T-helper 2 cell treated with Interferon-gamma antibody and Interleukin-4, amounts not matched to agents 5 μg/mL and 100 μg/mL, for 36 hours (primary cell): ENCODE measurements at places on chromosomes 6 and 20.

GRCh38 chr6:90249458-90249857 lies 47.2 kb downstream of the BACH2 start:
- peaks cover 36% of the 10 kb centered on the region for H3K36me3 ChIP-seq
- H3K27ac ChIP-seq: peak overlapping the region; percentile 84
- no peaks in the 10 kb centered on the region for H3K27me3 ChIP-seq
- DNase-seq: no peak
- H3K4me3 ChIP-seq: peak overlapping the region; percentile 55
- H3K4me1 ChIP-seq: peaks cover 48% of the 10 kb centered on the region

DNA sequence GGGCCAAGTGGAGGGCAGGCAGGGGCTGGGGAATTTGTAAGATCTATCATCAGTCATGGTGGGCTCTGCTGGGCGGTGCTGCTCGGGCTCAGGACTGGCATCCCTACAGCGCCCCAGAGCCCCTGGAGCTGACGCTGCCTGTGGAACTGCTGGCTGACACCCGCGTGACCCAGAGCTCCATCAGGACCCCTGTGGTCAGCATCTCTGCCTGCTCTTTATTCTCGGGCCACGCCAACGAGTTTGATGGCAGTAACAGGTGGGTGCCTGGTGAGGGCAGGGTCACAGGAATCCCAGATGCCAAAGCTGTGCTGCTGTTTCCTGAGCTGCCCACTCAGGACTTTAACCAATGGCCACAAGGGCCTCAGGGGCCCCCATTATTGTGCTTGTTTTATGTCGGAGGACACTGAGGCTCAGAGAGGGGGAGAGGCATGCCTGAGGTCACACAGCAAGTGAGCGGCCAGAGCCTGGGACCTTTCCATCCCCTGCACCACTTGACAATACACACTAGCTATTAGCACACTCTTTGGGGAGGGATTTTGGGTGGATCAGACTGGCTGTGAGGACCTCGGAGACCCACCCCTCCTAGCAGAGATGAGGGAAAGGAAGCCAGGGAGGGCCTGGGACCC lies 6.3 kb downstream of the BPIFB2 start:
- DNase-seq: no peak
- H3K27ac ChIP-seq: no peak overlapping the region
- H3K36me3 ChIP-seq: no peaks in the 10 kb centered on the region

DNA sequence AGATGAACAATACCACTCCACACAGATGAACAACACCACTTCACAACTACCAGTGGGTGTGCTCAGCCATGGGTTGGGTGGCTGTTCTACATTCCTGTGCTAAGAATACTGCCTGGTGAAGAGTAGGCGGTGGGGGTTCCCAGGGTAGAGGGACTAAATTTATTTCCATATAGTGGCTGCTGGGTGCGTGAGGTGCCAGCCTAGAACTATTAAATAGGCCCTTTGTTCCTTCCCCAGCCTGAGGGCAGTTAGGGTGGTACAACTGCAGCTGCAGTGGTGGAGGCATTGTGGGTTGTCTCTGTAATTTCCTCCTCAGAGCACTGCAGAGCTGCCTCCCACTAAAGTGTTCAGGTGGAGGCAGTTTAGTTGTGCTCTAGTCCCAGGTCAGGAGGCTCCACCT lies 618.4 kb downstream of the MMUT start:
- H3K36me3 ChIP-seq: no peaks in the 10 kb centered on the region
- no peaks in the 10 kb centered on the region for H3K4me1 ChIP-seq
- no peak for DNase-seq
- no peak overlapping the region for H3K4me3 ChIP-seq
- H3K27me3 ChIP-seq: no peaks in the 10 kb centered on the region

GRCh38 chr6:150606168-150606591 lies 6.5 kb downstream of the PLEKHG1 start:
- H3K4me1 ChIP-seq: no peaks in the 10 kb centered on the region
- peaks cover 57% of the 10 kb centered on the region for H3K27me3 ChIP-seq
- no peak for DNase-seq
- H3K36me3 ChIP-seq: no peaks in the 10 kb centered on the region

DNA sequence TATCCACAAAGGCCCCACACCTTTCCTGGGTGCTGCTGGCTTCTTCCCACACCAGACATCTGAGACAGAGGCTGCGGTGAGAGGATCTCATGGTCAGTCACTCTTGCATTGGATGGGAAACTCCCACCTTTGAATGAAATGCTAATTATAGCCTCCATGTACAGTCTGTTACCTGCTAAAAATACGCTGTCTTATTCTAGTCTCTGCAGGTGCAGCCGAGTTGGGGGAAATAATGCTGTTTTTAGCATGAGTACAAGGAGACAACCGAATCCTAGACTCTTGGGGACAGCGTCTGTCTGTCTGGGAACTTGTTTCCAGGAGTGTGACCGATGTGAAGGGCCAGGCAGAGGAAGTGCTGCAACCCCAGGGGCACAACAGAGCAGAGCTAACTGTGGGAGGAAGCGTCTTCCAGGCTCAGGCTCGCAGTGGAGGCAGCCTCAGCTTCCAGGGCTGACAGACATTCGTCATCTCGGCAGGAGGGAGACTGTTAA lies 286.2 kb downstream of the PREX1 start:
- no peak overlapping the region for H3K27ac ChIP-seq
- H3K27me3 ChIP-seq: peaks cover 2% of the 10 kb centered on the region
- H3K4me3 ChIP-seq: no peak overlapping the region
- DNase-seq: no peak
- no peaks in the 10 kb centered on the region for H3K4me1 ChIP-seq

GRCh38 chr6:37521674-37522073 lies 22.0 kb upstream of the CCDC167 start:
- H3K4me3 ChIP-seq: no peak overlapping the region
- H3K36me3 ChIP-seq: peaks cover 2% of the 10 kb centered on the region
- H3K4me1 ChIP-seq: peaks cover 23% of the 10 kb centered on the region
- H3K27ac ChIP-seq: no peak overlapping the region
- H3K27me3 ChIP-seq: peaks cover 9% of the 10 kb centered on the region

- H3K27ac ChIP-seq: peak overlapping the region; percentile 80
- peaks cover 14% of the 10 kb centered on the region for H3K4me1 ChIP-seq
- no peak for DNase-seq
- H3K27me3 ChIP-seq: no peaks in the 10 kb centered on the region
Measured at GRCh38 chr6:135286962-135287538, 105.9 kb downstream of the MYB start.

DNA sequence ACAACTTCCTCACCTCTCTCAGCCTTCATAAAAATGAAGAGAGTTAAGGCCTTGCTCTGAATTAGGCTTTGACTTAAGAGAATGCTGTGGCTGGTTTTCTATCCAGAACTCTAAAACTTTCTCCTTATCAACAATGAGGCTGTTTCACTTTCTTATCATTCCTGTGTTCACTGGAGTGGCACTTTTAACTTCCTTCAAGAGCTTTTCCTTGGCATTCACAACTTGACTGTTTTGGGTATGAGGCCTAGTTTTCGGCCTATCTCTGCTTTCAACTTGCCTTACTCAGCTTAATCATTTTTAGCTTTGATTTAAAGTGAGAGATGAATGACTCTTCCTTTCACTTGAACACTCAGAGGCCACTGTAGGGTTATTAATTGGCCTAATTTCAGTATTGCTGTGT lies 4.3 kb upstream of the LOC128125822 start:
- no peaks in the 10 kb centered on the region for H3K27me3 ChIP-seq
- H3K4me1 ChIP-seq: peaks cover 20% of the 10 kb centered on the region
- H3K4me3 ChIP-seq: no peak overlapping the region
- H3K27ac ChIP-seq: no peak overlapping the region
- peaks cover 3% of the 10 kb centered on the region for H3K36me3 ChIP-seq
